ENCODE measurements at places on chromosomes 6 and 20.
A peak's percentile ranks its signal among the peaks of the same experiment; 100 is the strongest.

GRCh38 chr6:25366903-25367545, 87.8 kb downstream of the CARMIL1 start:
- no peak for DNase-seq
- H3K27me3 ChIP-seq, result no peaks in the 10 kb centered on the region
- no peak overlapping the region for H3K4me3 ChIP-seq
- peaks cover 4% of the 10 kb centered on the region for H3K4me1 ChIP-seq
- no peak overlapping the region for H3K27ac ChIP-seq
- H3K36me3 ChIP-seq, result no peaks in the 10 kb centered on the region

GRCh38 chr6:25699649-25700048, 47.6 kb downstream of the SCGN start:
- H3K27me3 ChIP-seq, result no peaks in the 10 kb centered on the region
- H3K4me1 ChIP-seq, result no peaks in the 10 kb centered on the region
- H3K27ac ChIP-seq, result no peak overlapping the region
- H3K36me3 ChIP-seq, result no peaks in the 10 kb centered on the region
- no peak for DNase-seq

- H3K4me3 ChIP-seq, result no peak overlapping the region
- H3K27me3 ChIP-seq, result peaks cover 26% of the 10 kb centered on the region
- no peak overlapping the region for H3K27ac ChIP-seq
- H3K4me1 ChIP-seq, result no peaks in the 10 kb centered on the region
These were observed 8.5 kb upstream of the MAFB start for GRCh38 chr20:40697541-40697940.

GRCh38 chr6:56959938-56960337, 5.0 kb downstream of the BEND6 start:
- no peak for DNase-seq
- no peaks in the 10 kb centered on the region for H3K36me3 ChIP-seq
- no peak overlapping the region for H3K27ac ChIP-seq
- no peaks in the 10 kb centered on the region for H3K27me3 ChIP-seq

- peaks cover 4% of the 10 kb centered on the region for H3K4me1 ChIP-seq
- no peak for DNase-seq
These were observed 94.0 kb downstream of the STK35 start for GRCh38 chr20:2195614-2196013.

DNA sequence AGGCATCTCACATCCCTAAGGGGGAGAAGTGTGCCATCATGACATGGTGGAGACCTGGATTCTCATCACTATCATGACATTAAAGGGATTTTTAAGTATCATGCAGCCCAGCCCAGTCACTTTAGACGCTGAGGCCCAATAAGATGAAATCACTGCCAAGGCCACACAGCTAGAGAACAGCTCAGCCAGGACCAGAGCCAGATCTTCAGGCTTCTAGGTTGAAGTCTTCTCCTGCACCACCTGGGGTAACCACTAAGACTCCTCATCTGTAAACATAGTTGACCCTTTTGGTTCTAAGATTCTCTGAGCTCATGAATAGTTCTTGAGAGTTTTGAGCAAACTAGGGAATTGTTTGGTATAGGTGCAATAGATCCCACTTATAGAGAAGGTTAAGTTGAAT, 125.1 kb downstream of the TCP11 start:
- no peak overlapping the region for H3K27ac ChIP-seq
- peaks cover 8% of the 10 kb centered on the region for H3K36me3 ChIP-seq
- H3K4me3 ChIP-seq, result no peak overlapping the region

- no peak overlapping the region for H3K27ac ChIP-seq
- peak; percentile 40 for DNase-seq
- no peaks in the 10 kb centered on the region for H3K27me3 ChIP-seq
- H3K36me3 ChIP-seq, result no peaks in the 10 kb centered on the region
- no peaks in the 10 kb centered on the region for H3K4me1 ChIP-seq
These were observed 81.3 kb upstream of the BHLHE23 start for GRCh38 chr20:63087872-63088680.

DNA sequence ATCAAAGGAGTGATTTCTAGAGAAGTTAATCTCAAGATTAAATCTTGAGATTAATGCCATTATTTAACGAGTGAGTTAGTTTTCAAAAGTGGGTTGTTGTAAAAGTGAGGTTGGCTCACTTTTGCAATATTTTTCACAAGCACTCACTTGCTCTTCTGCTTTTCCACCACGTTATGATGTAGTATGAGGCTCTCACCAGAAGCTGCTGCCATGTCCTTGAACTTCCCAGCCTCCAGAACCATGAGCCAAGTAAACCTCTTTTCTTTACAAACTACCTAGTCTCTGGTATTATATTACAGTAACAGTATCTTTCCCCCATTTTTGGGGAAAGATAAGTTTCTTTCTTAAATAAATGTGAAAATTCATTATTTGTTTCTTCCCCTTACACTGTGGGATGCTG, 227.6 kb upstream of the ZFP64 start:
- DNase-seq, result no peak
- H3K27ac ChIP-seq, result no peak overlapping the region
- H3K4me1 ChIP-seq, result no peaks in the 10 kb centered on the region
- no peaks in the 10 kb centered on the region for H3K27me3 ChIP-seq
- H3K4me3 ChIP-seq, result no peak overlapping the region

DNA sequence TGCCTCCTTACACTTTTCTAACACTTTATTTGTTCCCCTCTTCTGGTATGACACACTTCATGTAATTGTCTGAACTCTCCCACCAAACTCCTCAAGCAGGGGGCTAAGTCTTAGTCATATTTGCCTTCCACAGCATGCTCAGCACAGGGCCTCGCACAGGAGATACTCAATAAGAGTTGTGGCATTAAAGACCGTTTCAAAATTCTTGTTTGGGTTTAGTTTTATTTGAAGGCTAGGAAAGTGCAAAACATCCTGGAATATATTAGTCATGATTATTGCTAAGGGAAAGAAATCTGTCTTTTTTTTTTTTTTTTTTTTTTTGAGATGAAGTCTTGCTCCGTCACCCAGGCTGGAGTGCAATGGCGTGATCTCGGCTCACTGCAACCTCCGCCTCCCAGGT, 137.6 kb upstream of the ECI2 start:
- H3K4me1 ChIP-seq, result no peaks in the 10 kb centered on the region
- no peak for DNase-seq
- no peak overlapping the region for H3K27ac ChIP-seq

- peaks cover 4% of the 10 kb centered on the region for H3K36me3 ChIP-seq
- DNase-seq, result no peak
- no peaks in the 10 kb centered on the region for H3K27me3 ChIP-seq
- no peak overlapping the region for H3K27ac ChIP-seq
- no peaks in the 10 kb centered on the region for H3K4me1 ChIP-seq
These were observed 5.3 kb upstream of the GUCA1B start for GRCh38 chr6:42200035-42200434.

DNA sequence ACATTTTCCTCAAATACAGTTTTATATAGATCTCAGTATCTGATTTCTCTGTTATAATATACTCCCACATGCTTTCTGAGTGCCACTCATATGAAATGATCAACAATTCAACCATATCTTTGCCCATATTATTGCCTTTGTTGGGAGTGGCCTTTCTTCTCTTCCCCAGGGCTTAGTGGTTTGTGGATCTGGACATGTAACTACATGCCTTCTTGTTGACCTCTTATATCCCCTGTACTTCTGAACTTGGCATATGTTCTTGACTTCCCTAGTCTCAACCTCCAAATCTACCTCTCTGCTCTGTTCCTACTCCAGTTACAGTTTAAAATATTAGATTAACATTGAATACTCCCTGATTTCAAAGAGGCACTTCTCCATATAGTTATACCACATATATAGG, 34.3 kb upstream of the PRIM2 start:
- no peaks in the 10 kb centered on the region for H3K4me1 ChIP-seq
- H3K4me3 ChIP-seq, result no peak overlapping the region
- DNase-seq, result no peak
- H3K27me3 ChIP-seq, result no peaks in the 10 kb centered on the region
- H3K36me3 ChIP-seq, result no peaks in the 10 kb centered on the region
- H3K27ac ChIP-seq, result no peak overlapping the region

DNA sequence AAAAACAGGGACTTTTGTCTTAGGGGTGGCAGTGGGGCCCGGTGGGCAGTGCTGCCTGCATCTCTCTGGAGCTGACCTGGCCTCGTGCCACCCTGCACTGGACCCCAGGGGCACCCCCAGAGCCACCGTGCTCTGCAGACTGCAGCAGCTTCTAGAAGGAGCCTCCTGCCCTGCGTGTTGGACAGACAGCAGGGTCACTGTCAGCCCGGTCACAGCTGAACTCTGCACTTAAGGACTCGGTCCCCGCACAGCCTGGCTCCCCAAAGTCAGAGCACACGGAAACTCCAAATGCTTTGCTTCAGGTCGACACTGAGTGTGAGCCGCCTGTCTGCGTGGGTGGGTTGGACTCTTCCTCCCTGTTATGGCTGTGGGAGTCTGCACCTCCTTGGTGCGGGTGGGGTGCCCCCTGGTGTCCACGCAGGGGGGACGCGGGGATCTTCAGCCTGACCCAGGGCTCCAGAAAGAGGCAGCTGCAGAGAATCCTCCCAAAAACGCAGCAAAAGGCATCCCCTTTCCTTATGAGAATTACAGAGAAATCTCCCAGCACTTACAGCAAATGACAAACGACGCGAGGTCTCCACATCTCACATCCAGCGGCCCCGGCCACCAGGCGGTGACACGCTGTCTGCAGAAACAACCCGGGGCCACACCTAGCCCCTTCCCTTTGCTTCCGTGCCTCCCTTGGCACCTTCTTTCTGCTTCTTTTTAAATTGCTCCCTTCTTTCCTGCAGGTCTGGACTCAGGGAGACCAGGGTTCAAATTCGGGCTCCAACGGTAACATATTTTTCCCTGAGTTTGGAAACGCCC, 36.3 kb upstream of the DACT2 start:
- H3K4me3 ChIP-seq, result no peak overlapping the region
- no peaks in the 10 kb centered on the region for H3K27me3 ChIP-seq
- peak; percentile 79 for DNase-seq
- H3K4me1 ChIP-seq, result no peaks in the 10 kb centered on the region

DNA sequence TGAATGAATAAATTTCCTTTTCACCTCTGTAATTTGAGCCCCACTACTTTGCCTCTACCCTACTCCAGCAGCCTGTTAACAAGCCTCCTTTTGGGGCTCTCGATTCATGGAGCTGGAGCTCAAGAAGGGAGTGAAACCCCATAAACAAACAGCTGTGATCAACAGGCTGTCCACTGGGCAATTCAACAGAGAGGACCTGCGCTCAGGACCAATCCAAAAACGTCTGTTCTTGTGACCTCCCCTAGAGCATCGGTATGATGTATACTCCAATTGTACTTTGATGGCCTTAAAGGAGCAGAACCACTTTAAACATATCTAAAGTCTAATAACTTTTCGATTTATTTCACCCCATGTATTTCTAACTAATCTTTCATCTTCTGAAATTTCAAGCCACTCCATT, 37.4 kb downstream of the HIVEP2 start:
- H3K4me1 ChIP-seq, result peaks cover 13% of the 10 kb centered on the region
- no peak overlapping the region for H3K27ac ChIP-seq
- no peaks in the 10 kb centered on the region for H3K36me3 ChIP-seq
- no peak overlapping the region for H3K4me3 ChIP-seq
- no peaks in the 10 kb centered on the region for H3K27me3 ChIP-seq

GRCh38 chr6:7526755-7527154, 14.7 kb upstream of the DSP start:
- H3K4me3 ChIP-seq, result no peak overlapping the region
- H3K4me1 ChIP-seq, result no peaks in the 10 kb centered on the region
- DNase-seq, result peak; percentile 55
- H3K27me3 ChIP-seq, result no peaks in the 10 kb centered on the region

DNA sequence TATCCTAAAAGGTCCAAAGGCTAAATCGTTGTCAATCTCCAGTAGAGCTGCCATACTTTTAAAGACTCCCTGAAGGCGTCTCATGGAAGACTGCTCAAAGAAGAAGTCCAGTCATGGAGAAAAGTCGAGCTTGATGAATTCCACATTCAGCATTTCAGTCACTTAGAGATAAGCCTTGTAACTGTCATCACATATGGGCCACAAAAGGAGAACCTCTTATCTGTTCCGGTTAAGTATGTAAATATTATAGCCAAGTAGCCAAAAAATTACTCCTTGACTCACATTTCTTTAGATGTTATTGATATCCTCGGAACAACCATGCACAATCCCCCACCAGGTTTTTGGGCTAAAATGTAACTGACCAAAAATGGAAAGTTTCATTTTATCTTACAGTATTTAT, 9.8 kb upstream of the CNKSR3 start:
- H3K36me3 ChIP-seq, result no peaks in the 10 kb centered on the region
- H3K4me1 ChIP-seq, result peaks cover 4% of the 10 kb centered on the region
- no peak for DNase-seq
- no peak overlapping the region for H3K4me3 ChIP-seq

- DNase-seq, result no peak
- no peak overlapping the region for H3K4me3 ChIP-seq
- H3K27me3 ChIP-seq, result no peaks in the 10 kb centered on the region
- H3K27ac ChIP-seq, result no peak overlapping the region
These were observed 73.8 kb downstream of the HUS1B start for GRCh38 chr6:583116-583515.

All from H1 (cell line).